ENCODE measurements at places on chromosomes 2 and 18.

GRCh38 chr2:138058427-138058826 is 94.2 kb downstream of the HNMT start:
- no peak for DNase-seq

- no peak for DNase-seq
These were observed 114.3 kb upstream of the SLC66A3 start for GRCh38 chr2:11040992-11041391.

- no peak for DNase-seq
These were observed 43.3 kb downstream of the KCNH7 start for GRCh38 chr2:162795312-162795711.

DNA sequence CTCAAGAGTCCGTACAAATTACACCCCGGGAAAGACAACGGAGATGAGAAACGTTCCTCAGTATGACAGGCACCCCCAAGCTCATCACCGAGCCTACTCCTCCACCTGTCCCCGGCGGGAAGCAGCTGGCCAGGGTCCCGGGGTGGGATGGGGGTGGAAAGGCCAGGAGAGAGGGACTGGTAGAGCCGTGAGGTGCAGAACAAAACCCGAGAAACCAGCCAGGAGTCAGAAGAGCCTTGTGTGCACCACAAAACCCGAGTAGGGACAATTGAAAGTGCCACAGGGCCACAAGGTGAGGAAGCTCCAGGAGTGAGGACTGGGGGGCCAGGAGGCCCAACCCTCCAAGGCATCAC is 75.5 kb upstream of the SALL3 start:
- DNase-seq: no peak

DNA sequence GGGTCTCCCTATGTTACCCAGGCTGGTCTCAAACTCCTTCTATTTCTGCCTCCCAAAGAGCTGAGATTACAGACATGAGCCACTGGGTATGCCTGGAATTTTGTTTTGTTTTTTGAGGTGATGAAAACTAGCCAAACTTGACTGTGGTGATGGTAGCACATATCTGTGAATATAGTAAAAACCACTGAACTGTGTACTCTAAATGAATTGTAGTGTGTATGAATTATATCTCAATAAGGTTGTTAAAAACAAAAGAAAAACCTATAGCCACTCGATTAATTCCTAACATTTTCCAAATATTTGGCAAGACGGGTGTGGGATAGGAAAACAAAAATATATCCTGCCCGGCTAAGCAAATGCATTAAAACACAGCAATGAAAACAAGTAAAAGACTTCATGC is 1302.3 kb upstream of the CHAC2 start:
- DNase-seq: no peak

DNA sequence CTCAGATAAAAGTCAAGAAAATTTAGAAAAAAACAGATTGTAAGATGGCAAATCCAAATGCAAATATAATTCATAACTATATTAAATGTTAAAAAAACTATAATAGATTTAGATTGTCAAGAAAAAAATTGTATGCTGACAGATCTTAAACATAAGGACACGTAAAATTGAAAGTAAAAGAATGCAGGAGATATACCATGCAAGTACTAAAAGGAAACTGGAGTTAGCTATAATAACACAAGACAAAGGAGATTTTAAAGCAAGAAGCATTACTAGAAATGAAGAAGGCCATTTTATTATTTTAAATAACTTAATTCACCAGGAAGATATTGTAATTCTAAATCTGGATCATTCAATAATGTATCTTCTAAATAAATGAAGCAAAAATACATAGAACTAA is 48.3 kb downstream of the TTC21B start:
- no peak for DNase-seq

Data from KG1 (cell line).